ENCODE measurements at places on chromosomes 7 and 10.

DNA sequence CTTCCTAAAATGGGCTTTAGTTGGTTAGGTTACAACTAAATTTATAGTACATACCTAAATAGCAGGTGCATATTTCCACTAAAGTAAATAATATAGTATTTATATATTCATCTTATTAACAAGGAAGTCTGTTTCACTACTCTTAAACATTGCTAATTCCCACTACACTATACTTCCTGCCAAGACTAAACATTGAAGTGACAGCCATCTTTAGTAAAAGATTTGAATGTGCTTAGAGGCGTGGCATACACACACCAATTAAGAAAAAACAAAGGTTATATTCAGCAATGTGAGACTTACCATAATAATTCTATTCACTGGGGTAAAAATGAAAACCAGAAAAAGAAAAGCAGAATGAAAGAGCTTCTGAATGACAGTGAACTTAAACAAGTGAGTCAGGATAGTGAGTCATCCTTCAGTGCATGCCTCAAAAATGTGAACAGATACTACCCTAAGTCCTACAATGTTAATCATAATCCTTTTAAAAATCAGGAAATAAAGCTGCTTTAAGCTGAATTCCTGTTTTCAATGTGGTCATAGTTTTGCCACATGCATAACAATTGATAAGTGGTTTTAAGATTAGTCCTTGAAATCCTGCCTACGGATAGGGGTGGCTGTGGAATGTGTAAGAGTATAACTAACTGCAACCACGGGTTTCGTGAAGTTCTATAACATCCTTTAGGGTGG is 59.4 kb downstream of the USP6NL start:
- no peak for DNase-seq

DNA sequence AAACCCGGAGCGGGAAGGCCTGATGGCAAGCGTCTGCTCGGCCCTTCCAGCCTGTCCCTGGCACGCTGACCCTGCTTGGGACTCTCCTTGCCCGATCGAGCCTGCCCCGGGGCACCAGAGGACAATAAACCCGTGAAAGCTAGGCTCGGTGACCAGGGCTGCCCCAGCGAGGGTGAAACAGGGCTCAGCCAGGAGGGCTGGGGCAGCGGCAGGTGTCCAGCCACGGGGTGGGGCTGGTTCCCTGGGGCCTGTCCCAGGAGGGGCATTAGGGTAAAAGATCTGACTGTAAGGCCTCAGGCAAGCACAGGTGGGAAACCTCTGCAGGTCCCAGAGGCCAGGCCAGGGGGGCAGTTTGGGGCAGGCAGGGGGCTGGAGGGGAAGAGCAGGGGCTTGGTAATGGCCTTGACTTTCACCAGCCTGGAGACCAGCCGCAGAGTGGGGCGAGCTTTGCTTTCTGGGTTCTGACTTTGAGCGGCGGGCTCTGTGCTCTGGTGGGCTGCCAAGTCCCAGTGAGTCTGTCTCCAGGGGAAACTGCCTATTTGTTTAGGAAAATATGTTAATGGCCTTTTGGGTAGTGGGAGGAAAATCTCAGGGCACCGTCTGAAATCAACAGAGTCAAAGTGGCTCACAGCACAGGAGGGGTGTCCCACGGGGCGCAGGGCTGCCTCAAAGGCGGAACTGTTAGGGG is 68.2 kb upstream of the INPP5A start:
- no peak for DNase-seq

- no peak for DNase-seq
These were observed 154.3 kb downstream of the ARHGAP21 start for GRCh38 chr10:24569330-24569796.

- DNase-seq, result no peak
These were observed 701.4 kb downstream of the PHTF2 start for GRCh38 chr7:78499971-78500370.

DNA sequence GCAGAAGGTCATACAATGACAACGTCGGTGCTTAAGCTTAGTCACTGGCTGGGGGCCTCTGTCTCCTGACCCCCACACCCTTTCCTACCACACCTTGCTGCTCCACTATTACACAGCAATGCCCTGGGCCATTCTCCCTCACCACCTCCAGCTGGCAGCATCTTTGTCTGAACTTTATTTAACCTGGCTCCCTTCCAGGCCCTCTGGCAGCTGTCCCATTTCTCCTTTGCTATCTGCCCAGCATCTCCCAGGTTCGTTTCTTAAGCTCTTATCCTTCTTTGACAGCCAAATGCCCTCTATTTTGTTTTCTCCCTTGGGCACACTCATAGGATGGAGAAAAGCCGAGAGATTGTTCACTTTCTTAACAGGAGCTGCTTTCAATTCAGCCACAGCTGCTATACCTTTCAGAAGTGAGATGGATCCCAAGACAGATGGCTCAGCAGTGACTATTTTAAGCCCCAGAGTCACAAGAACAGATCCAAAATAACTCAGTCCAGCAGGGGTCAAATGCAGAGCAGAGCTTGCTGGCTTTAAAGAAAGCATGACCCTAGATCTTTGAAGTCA is 1277.1 kb upstream of the AUTS2 start:
- no peak for DNase-seq

- DNase-seq, result no peak
These were observed 210.7 kb upstream of the STEAP1 start for GRCh38 chr7:89943525-89944050.

DNA sequence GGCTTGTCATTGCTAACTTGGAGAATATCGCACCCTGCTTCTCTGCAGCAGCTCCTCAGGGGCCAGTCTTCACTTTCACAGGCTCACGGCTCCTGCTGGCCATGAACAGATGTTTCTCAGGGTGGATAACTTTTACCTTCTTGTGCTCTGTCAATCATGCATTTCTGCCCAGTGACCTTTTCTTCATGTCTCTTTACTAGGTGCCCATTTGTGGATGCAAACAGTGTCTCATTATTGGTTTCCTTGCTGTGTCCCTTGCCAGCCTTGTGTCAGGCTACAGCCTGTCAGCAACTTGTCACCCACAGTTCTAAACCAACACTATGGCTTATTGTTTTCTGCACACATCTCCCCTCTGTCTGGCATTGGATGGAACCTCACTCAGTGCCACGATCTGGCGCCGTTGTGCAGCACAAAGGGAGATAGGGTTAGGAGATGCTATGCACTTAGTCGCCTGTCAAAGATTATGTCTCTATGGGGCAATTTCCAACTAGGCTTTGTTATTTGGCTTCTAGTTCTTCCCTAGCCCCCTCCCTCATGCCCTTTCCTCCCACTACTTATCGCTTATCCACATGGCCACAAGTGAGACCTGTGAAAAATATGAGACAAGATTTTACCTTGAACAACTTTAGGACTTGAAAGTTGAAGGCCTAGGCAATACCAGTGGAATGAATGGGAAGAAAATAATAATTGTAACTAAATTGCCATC is 45.7 kb upstream of the NXPH1 start:
- DNase-seq, result no peak

DNA sequence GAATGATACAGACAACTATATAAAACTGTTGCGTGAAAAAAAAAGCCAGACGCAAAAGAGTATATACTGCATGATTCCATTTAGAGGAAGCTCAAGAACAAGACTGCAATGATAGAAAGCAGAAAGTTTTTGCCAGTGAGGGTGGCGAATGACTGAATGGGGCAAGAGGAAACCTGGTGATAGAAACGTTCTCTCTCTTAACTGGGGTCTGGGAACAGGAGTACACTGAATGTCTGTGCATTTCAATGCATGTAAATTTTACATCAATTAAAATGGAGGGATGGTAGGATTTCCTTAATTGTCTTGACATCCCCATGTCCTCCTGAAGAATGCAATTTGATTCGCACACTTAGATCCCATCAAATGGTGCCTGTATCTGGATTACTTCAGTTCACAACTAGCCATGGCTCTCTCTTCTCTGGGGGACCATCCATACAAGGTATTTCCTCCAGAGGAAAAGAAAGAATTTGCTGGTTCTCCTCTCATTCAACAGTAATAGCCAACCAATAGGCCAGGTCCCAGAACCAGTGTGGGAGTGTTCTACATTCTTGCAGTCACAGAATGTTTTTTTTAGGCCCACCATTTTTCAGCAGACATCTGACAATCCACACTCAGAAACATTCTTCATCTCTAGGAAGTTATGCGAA is 221.0 kb upstream of the KLF14 start:
- no peak for DNase-seq

GRCh38 chr7:79281426-79281825 is 172.0 kb downstream of the MAGI2 start:
- no peak for DNase-seq

GRCh38 chr10:100685331-100685730 is 60.1 kb upstream of the PAX2 start:
- no peak for DNase-seq

- DNase-seq, result no peak
These were observed 80.4 kb downstream of the CNNM2 start for GRCh38 chr10:102998399-102998907.

- no peak for DNase-seq
These were observed 21.8 kb upstream of the PTPRN2 start for GRCh38 chr7:158609313-158609974.

- no peak for DNase-seq
These were observed 13.0 kb downstream of the STK32C start for GRCh38 chr10:132294561-132295318.

DNA sequence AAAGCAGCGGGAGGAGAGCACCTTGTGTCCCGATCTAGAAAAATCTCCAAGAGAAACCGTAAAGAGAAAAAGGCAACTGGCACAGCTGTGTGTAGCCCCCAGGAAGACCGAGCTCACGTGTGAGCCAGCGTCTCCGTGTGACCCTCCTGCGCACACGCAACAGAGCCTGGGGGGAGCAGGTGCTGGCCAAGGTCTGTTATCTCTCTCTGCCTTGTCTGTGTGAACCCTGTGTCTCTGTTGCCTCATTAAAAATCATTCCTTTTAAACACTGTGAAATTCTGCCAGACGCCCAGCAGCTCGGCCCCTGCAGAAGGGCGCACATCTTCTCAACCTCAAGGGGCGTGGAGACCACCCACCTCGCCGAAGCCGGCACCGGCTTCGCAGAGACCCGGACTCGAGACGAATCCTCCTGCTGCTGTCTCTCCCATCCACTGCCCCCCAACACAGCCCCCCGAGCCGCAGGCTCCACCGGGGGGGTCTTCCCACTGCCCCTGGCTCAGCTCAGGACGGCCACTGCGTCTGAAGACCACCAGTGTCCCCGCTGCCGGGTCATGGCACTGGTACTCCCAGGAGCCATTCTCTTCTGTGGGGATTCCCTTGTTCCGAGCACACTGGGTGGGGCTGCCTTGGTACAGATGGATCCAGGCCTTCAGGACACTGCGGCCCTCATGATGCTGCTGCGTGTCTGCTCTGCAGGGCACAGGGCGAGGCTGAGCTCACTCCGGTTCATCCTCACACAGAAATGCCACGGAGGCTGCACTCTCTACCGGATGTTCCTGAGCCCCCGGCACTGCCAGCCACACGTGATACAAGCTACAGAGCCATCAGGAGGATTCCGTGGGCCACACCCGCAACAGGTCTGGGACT is 94.3 kb upstream of the DNAAF5 start:
- no peak for DNase-seq

DNA sequence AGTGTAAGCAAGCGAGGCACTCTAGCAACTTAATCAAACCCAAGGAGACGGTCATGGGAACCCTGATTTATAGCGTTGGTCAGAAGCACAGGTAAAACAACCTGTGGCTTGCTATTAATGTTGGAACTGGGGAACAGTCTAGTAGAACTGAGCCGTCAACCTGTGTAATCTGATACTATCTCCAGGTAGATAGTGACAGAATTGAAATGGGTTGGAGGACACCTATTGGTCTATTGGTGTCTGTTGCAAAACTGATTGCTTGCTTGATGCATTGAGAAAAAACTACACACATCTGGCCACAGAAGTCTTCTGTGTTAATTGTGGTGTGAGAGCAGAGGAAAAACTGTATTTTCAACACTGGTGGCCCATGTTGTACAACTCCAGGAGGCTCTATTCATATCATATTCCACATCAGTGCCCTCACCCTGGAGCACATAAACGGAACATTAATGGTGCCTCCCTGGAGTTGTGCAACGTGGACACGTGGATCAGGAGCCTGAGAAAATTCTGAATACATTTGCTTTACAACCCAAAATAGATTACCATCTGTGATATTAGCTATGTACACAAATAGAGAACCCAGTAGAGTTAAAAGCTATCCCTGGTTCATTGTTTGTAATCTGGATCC is 112.2 kb downstream of the MYO3A start:
- DNase-seq, result no peak

DNA sequence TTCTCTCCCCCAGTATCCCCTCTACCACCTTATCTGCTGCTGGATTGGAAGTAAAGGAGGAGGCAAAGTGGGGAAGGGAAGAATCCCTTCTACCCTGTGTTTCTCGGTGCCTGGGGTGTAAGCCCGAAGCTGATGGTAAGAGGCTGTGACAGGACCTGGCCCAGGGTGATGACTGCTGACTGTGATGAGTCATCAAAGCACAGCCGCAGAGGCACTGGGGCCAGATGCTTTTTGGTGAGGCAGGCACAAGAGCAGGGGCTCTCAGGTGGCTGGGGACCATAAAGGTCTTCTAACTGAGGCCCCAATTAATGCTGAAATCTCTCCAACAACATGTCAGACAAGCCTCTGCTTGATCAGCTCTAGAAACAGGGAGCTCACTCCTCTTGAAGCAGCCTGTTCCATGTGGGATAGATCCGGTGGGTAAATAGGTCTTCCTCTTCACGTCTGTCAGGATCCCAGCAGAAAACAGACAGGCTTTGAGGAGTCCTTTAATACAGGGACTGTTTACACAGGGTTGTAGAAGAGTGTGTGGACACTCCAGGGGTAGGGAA is 86.1 kb upstream of the PCBD1 start:
- no peak for DNase-seq

GRCh38 chr10:91557651-91558111 is 75.2 kb downstream of the PPP1R3C start:
- no peak for DNase-seq

GRCh38 chr10:64873959-64874358 is 1352.8 kb downstream of the REEP3 start:
- no peak for DNase-seq

GRCh38 chr10:51369903-51370302 is 295.6 kb downstream of the PRKG1 start:
- no peak for DNase-seq

DNA sequence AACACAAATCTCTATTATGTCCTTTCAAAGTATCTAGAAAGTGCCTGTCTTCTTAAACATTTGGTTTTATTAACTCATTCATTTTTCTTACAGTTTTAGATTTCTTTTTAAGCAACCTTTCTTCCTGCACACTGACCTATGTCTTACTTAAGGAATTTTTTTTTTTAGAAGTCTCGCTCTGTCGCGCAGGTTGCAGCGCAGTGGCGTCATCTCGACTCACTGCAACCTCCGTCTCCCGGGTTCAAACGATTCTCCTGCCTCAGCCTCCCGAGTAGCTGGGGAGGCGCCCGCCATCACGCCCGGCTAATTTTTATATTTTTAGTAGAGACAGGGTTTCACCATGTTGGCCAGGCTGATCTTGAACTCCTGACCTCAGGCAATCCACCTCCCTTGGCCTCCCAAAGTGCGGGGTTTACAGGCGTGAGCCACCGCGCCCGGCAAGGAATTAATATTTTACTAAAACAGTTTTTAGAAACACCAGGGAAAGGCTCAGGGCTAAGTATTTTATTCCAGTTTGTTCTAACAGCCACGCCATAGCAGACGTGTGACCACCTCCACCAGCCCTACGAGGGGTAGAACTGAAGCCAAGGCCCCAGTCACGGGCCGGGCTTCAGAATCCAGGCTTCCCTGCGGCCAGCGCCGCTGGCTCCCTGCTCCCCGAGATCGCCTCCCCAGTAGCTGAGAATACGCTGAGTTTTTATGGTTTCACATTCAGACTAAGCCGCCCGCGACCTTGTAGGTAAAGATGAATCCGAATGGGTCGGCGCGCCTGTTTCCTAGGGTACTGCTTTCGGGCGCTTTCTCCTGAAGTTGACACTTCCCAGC is 941 bp upstream of the LUC7L2 start:
- DNase-seq, result peak; percentile 67

- no peak for DNase-seq
These were observed 696.9 kb upstream of the NRP1 start for GRCh38 chr10:34031400-34031799.

Data from NCI-H1417 treated with DMSO at 0.1 percent for 48 hours (cell line).